GDM1 (cell line): ENCODE measurements at places on chromosomes 13 and 19.

DNA sequence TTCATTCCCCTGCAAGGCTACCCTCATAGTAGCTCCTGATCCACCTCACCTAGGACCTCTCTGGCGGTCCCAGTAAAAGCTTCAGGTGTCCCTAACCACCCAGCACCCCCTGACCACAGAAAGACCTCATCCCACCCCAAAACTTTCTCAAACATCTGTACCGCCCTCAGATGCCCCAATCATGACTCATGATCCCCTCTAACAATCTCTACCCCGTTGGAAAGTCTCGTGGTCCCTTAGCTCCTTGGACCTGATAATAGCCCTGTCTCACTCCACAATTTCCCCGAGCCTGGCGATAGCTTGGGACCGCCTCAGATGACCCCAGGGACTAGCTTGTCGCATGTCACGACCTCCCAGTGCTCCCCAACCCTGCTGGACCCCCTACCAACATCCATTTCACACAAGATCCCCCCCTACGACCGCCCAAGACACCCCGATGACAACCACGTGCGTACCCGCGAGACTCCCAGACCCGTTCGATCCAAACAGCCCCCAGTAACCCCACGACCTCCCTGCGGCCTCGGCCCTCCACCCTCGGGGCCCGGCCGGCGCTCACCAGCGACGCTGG is 450 bp downstream of the NDUFA11 start:
- DNase-seq: no peak

GRCh38 chr13:54563286-54563685 is 1534.7 kb downstream of the OLFM4 start:
- no peak for DNase-seq

DNA sequence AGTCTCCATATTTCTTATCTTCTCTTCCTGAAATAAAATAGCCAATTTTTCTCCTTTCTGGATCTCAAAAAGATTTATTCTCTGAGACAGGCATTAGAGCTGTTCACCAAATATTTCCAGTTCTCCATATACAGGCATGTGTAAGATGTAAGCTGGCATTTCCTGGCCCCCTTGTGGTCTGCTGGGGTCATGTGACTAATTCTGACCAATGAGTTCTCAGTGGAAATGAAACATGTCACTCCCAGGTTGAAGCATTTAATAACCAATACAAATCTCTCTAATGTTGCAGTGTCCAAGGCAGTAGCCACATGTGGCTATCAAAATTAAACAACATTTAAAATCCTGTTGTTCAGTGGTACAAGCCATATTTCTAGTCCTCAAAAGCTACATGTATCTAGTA is 14.8 kb upstream of the CACNA1A start:
- DNase-seq: no peak

DNA sequence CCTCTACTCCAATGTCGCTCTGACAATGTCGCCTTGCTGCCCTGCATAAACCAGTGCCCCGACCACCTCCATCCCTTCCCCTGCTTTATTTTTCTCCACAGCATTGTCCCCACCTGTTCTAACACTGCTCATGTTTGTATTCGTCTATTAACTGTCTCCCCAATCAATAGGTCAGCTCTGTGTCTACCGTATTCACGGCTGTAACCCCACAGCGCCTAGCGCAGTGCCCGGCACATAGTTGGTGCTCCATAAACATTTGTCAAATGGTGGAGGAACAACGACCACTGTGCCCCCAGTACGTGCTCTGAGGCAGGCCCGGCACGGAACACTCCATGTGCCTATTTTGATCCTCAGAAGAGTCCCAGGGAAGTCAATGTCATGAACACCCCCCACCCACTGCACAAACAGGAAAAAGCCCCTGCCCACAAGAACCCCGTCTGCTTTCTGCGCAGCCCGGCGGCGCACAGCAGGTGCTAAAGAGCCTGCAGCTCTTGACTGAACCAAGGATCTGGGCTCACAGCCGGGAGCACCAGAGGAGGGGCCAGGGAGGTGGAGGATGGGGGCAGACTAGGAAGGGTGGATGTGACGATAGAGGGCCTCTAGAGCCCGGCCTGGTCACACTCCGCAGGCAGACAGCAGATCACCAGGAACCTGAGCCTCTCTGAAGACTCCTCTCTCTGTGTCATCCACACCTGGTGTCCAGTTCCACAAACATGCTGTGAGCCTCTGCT is 1.8 kb upstream of the CEACAM16 start:
- DNase-seq: peak; percentile 62

DNA sequence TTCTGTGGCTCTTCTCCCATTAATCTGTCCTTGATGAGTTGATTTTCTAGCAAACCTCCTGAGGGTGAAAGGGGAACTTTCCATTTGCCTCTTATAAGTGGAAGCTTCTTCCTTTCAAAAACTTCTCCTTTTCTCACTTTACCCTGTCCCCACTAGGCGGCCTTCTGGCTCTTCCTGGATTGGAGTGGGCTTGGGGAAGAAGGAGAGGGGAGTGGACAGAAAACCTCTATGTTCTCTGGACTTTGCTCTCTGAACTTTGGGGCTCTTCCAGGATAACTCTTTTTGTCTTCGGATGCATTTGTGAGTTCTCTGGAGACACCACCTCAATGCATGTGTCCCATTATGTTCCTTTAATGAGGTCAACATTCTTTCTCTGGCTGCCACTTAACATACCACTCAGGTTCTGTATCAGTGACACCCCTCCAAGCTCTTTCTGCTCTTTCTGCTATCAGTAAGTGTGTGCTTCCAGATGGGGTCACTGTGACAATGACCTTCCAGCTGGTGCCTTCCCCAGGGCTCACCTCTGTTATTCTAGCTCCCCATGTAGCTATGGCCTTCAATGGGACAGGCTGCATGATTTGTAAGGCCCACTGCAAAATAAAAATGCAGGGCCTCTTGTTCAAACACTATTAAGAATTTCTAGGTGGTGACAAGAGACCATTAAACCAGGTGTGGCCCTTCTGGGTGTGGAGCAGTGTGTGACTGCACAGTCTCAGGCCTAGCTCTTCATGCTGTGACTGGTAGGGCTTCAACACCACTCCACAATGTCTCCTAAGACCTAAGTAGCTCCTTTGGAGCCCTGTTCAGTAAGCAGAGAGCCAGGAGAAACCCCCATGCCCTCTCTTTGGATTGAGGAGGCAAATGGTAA is 389.2 kb downstream of the EFNB2 start:
- DNase-seq: no peak

DNA sequence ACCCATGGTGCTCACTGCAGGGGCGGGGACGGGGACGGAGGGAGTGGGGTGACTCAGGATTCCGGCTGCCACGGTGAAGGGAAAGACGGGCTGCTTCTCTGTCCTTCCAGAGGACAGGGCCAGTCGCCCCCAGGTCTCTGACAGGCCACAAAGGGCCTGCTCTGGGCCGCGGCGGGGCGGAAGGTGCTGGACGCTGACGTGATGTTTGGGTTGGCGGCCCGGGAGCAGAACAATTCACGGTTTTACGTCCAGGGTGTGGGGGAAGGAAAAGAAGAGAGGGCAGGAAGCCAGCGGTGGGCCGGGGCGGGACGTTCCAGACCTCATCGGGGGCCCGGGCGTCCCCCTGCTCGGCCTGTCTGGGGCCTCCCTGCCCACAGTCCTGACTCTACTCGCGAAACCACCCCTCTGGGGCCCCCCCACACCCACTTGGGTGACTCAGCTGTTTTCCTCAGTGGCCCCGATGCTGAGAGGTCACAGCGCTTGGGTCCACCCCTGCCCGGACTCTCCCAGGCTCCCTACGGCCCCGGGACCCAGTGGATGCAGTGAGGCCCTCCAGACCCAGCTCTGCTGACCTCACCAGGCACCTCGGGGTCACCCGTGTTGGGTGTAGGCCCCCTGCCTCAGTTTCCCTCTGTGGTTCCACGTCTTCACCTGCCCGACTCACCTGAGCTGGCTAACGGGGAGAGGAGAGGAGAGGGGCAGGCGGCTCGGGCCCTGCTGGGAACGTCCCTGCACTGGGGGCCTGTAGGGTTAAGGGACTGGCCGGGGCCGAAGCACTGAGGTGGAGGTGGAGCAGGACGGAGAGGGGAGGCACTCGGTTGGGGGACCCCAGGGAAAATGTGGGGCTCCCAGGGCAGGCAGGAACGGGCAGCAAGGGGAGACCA is 29.2 kb downstream of the PIP5K1C start:
- DNase-seq: no peak

- DNase-seq: no peak
These were observed 142.5 kb downstream of the ITGBL1 start for GRCh38 chr13:101594936-101595335.

- no peak for DNase-seq
These were observed 872 bp downstream of the HOMER3 start for GRCh38 chr19:18939922-18940768.

DNA sequence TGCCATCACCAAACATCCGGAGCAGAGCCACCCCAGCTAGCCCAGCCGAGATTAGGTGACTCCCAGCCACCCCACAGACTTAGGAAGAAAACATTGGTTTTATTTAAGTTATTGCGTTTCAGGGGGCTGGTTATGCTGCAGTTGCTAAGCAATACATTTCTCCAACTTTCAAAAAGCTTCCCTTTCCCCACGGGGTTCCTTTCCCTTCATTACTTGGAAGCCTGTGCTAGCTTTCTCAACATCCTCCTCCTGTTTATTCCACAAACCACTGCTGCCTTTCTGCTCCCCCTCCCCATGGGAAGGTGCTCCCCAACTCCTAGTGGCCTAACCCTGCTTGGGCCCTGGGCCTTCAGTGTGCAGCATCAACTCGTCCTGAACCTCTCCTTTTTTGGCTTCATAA is 52.6 kb downstream of the CDADC1 start:
- no peak for DNase-seq

DNA sequence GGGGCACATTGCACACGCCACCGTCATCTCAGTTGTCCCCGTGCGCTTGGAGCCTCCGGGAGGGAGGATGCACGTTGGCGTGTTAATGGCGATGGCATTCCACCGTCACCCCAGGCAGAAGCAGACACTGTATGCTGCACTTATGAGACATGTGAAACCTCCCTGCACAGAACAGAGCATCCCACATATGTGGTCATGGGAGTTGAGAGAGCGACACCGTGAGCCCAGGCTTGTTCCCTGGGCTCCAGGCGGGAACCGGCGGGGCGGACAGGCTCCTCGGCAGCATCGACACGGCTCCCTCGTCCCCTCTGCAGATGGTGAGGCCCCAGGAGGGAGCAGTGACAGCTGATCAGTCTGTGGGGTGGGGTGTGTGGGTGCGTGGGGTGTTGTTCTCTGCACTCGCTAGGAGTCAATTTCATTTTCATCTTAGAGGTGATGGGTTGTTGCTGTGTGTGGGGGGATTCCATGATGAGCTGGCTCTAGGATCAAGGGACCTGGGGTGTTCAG is 40.4 kb downstream of the CRTC1 start:
- no peak for DNase-seq

GRCh38 chr13:35630551-35631275 is 154.2 kb upstream of the MAB21L1 start:
- peak; percentile 27 for DNase-seq

DNA sequence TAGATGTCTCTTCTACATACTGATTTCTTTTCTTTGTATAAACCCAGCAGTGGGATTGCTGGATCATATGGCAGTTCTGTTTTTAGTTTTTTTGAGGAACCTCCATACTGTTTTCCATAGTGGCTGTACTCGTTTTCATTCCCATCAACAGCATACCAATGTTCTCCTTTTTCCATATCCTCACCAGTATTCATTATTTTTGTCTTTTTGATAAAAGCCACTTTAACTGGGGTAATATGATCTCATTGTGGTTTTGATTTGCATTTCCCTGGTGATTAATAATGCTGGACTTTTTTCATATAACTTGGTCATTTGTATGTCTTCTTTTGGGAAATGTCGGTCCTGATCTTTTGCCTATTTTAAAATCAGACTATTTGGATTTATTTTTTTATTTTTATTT is 108.5 kb downstream of the PAN3 start:
- DNase-seq: no peak

DNA sequence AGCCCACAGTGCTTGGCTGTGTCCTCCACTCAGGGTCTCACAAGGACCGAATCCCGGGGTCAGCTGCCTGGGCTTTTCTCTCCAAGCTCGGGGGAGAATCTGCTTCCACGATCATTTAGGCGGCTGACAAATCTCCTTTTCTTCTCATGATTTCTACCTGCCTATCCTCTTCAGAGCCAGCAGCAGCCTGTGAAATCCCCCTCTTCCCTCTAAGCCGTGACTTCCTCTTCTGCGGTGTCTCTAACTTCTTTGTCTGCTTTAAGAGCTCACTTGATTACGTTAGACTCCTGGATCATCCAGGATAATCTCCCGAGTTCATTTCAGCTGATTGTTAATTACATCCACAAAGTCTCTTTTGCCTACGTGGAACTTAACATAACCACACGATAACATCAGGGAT is 22.5 kb upstream of the ZNF845 start:
- DNase-seq: no peak

GRCh38 chr19:45470762-45471081 is 2.9 kb downstream of the FOSB start:
- no peak for DNase-seq

- no peak for DNase-seq
These were observed 8.9 kb downstream of the OCEL1 start for GRCh38 chr19:17234911-17235299.

- DNase-seq: no peak
These were observed 1.4 kb downstream of the ASPDH start for GRCh38 chr19:50512112-50512998.

DNA sequence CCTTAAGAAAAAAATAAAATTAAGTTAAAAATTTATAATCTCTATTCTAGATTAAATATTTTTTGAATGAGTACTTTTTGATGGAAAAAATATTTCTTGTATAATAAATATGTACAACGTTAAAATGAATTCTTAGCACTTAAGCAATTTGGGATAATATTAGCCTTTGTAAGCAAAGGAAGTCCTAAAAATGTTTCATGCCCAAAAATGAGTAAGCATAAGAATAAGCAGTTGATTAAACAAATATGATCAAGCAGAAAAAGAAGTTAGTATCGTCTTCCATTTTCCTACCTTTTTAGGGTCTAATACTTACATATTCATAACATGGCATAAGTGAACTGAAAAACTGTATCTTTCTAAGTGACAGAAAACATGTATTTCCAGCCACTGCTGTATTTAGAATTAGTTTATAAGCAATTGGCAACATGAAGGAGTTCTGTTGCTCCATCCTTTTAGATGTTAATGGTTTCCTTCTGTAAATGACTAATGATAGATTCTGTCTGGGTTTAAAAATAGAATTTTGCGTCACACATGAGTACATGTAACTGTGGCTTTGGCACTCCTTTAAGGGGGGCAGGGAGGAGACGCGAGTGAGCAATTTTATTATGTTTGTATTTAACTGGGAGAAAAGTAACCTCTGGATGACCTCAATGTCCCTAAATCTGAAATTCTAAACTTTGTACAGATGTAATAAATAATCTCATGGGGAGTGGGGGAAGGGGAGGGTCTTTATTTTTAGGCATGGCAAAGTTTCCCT is 237.4 kb downstream of the RGCC start:
- no peak for DNase-seq

- DNase-seq: no peak
These were observed 2.8 kb downstream of the GFY start for GRCh38 chr19:49427855-49428546.

DNA sequence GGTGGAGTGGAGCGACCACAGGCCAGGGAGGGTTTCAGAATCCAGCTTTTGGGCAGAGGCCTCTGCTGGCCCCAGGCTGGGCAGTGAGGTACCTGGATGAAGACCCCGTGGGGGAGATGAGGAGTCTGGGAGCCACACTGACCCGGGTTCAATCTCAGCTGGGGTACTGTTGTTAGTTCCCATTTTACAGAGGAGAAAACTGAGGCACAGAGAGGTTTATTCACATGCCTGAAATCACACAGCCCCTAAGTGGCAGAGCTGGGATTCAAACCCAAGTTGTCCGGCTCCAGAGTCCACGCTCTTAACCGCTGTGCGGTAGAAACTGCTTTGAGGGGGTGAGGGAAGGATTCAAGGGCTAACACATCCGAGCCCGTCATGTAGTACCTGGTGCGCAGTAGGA is 45.0 kb downstream of the MYH14 start:
- no peak for DNase-seq
